ENCODE measurements at places on chromosomes 7 and 10.

- peak; percentile 66 for DNase-seq
Measured at GRCh38 chr7:98211221-98211675, at the start of gene BHLHA15. Gene BHLHA15 (plus strand): TSS chr7:98211439. CDS start chr7:98212310, 871 bp downstream.

GRCh38 chr7:6652446-6653011, 15.4 kb downstream of the ZNF316 start:
- DNase-seq, result no peak

- DNase-seq, result peak; percentile 54
Measured at GRCh38 chr7:141333459-141333858, 217.8 kb upstream of the AGK start.

- DNase-seq, result peak; percentile 24
Measured at GRCh38 chr7:80127412-80128160, 7.0 kb upstream of the GNAI1 start.

DNA sequence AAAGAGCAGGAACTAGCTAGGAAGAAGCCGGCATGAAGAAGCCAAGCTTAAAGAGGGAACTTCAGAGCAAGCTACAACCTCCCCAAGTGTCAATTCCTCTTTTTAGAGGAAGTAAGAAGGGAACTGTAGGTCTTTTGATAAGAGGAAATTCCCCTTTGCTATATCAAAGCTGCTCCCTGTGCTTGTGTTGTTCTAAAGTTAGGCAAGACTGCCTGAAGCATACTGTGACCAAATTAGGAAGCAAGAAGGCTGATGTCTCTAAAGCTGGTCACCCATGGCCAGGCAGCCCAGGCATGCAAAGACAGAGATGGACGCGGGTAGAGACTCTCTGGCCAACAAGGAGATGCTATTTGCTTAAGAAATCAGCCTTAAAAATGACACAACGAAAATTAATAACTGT, 87.9 kb downstream of the RNF216 start:
- DNase-seq, result peak; percentile 20

GRCh38 chr10:131789516-131789915, 111.3 kb upstream of the PPP2R2D start:
- no peak for DNase-seq

DNA sequence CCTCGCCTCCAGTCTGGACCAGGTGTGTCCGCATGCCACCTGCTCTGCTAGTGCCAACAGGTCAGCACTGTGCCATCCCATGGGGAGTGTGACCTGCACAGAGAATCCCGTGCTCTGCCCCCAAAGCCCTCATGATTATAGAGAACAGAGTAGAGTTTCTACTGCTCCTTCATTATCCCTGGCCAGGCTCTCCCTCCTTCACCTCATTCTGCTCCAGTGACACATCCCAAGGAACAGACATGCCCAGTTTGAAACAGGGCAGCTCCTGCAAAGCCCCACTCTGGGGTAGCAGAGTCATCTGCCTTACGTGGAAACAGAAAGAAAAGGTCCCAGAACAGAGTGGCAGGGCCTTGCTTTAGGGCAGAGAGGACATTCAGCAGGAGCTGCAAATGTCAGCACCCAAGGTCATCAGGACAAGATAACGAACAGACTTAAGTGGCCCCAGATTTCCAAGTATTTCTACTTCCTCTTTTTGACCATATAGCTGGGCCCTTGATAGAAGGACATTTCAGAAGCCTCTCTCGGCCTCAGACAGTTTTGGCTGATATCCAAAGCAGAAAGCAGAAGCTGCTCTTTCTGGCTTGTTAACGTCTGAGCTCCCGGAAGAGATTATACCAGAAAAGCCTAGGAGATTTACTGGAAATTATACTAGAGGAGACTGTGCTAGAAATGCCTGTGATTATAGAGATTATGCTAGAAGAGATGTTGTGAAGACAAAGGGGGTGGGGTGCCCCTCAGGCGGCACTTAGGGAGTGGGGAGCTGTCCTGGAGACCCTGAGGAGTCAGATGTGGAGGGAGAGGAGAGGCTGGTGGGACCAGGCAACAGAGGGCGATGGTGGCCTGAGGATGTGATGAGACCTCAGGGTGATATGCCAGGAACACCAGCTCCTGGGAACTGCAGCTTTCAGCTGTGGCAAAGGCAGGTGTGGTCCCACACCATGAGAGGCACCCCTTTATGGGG, 12.6 kb downstream of the TMEM176B start:
- DNase-seq, result no peak

DNA sequence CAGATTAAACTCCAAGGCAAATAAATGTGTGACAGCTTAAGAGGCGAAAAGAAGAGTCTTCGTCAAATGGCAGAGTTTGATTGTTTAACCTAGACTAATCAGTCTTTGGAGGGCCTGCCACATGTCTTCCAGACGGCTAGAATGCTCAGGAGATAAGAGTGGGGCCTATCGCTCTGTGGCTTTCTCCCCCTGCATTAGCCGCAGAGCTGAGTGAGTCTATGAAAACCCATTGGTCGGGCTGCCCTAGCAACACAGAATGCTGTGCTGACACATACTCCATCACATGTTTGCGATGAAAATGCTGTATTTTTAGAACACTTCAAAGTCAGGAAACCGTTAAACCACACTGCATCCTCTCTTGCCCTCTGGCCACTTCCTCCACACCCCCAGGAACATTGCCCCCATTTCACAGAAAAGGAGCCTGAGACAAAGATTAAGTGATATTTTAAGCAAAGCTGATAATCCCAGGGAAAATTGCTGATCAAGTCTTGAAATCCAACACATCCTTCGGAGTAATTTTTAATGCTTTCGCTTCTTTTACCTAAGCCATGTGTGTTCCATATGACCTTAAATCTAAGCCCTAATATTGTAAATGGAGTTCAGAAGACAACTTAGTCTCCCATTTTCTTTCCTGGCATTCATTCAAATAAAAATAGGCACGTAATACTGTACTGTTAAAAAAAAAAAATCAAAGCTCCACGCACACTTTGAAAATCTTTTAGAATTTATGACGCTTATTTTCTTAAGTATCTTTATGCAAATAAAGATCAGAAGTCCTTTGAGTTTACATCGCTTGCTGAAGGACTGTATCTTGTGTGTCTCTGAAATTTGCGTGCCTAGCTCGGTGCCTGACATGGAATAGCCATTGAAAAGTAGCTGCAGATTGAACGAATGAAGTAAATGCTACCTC, 161.2 kb downstream of the CELF2 start:
- no peak for DNase-seq

DNA sequence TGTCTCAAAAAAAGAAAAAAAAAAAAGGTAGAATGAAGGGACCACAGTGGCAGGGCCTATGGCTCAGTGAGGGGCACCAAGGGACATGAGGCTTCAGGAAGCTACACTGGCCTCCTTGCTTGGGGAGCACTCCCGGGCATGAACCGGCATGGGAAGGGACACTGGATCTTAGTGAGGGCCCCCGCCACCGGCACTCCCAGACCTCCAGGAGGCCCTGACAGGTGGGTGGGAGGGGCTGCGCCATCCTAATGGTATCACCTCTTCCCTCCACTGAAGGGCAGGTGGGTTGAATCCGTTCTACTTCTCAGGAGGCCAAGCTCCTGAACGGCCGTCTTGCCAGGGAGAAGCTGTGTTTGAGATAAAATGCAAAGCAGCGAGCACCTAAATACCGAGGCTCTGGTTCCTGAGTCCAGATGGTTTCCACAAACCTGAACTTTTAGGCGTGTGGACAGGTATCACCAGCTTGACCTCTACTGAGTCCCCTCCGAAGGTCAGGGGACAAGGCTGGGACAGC, 69.8 kb downstream of the C10orf143 start:
- no peak for DNase-seq

- no peak for DNase-seq
Measured at GRCh38 chr7:118152149-118152548, 31.8 kb upstream of the LSM8 start.

- no peak for DNase-seq
Measured at GRCh38 chr10:17235136-17235535, 7.1 kb downstream of the VIM start.

DNA sequence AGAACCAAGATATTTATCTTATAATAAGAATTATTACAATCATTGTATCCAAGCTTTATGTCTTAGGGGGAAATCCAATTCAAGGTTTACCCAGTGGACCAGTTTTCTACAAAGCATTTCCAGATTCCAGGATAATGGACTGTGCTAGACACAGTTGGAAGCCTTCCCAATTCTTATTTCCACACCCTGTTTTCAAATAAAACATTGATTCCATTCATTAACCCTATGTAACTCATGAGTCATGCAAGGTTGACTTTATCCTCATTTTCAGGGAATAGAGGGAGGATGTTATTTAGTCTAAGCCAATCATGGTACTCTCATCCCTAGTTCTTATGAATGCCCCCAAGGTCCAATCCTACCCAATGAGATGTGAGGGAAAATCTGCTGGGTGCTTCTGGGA, 145.7 kb downstream of the RNLS start:
- no peak for DNase-seq
